ENCODE measurements at places on chromosomes 16 and 17.

DNA sequence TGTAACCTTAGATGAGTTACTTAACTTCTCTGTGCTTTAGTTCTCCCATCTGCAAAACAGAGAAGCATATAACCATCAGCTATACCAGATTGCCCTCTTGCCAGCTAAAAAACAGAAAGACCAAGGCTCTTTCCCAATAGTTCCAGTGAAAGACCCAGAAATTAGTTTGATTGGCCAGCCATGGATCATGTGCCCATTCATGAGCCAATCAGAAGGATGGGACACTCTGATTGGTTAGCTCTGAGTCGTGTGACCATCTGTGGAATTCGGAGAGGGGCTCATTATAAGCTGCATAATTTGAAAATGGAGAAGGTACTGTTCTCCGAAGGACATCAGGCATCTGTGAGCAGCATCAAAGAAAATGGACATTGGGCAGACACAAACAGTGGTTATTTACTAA lies 155.2 kb downstream of the ABCC12 start:
- no peak for DNase-seq

- no peak for DNase-seq
These were observed 1.4 kb upstream of the SLX4 start for GRCh38 chr16:3612510-3613466.

- no peak for DNase-seq
These were observed 32.8 kb downstream of the DRC3 start for GRCh38 chr17:18005496-18005895.

DNA sequence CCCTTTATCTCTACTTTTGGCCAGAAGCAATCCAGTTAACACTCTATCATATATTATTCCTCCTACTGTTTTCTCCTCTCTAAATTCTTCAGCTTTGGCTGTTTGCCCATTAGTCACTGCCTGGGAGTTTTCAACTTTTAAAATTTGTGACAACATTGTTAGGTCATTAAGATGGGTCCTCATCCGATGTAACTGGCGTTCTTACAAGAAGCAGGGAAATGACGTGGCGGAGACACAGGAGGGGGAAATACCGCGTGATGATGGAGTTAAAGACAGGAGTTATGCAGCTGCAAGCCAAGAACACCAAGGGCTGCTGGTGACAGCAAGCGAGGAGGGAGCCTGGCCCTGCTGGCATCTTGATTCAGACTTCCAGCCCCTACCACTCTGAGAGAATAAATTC lies 34.8 kb upstream of the CPHXL start:
- DNase-seq, result no peak

DNA sequence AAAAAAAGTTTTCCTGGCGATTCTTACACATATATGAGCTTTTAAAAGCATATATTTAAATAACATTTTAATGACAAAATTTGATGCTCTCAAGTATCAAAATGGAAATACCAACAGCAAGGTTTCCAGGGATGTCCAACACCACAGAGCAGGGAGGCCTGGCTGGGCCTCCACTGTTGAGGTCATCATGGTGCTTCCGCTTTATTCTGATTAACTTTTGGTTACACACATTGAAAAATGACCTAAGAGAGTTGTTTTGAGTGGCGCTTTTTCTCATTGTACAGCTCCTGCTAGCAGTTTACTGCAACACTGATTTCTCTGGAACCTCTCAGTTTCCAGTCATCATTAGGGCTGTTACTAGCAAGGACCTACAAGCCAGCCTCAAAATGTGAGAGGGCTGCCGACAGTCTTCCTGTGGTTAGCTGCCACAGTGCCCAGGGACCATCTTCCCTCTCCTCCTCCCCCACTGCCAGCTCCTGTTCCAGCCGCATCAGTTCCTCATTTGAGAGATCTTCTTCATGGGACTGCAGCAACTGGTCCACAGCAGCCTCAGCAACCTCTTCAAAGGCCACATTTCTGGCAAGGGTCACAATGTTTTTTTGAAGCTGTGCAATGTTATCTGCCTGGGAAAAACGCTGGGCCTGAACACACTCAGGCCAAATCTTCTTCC lies 21.3 kb downstream of the DEF8 start:
- no peak for DNase-seq
